Activated T-helper 1 cell treated with anti-CD3 and anti-CD28 coated beads, Interleukin-2, amount 50 U/mL, for 16 hours (primary cell): ENCODE measurements at places on chromosomes 2 and 18.

GRCh38 chr2:120641366-120641771 lies 94.3 kb upstream of the GLI2 start:
- no peak for DNase-seq

- DNase-seq, result no peak
Measured at GRCh38 chr2:122191331-122191730, 435.9 kb downstream of the TSN start.

DNA sequence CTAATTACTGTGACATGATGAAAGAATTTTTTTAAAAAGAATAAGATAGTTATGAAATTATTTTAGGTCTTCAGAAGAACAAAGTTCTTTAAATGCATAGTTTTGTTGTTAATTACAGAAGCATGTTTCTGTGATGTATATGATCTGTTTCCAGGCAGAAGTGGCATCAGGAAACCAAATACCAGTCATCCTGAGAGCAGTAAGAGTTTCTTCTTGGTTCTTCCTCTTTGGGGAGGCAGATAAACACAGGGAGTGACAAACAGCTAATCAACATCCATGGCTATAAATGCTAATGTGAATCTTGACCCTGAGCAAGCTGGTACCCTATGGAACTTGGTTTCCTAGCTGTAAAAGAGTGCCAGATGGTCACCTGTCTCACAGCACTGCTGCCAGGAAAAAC lies 29.2 kb downstream of the WIPF1 start:
- no peak for DNase-seq

DNA sequence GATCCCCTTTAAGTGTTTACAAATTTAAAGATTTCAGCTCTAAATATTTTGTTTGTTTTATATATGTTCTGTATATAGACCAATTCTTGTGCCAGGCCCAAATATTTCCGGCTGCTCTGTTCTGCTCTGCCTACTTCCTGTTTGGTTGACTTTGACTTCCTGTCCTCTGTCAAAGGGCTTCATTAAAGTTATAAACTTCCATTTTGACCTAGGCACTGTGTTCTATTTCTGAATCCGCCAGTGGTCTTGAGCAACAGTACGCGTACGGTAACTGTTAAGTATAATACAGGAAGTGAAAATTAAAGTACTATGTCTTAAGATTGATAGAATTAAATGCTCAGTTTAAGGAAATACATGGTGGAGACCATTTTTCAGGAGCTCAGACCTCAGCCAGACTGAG lies 13.5 kb upstream of the REL start:
- DNase-seq, result no peak

DNA sequence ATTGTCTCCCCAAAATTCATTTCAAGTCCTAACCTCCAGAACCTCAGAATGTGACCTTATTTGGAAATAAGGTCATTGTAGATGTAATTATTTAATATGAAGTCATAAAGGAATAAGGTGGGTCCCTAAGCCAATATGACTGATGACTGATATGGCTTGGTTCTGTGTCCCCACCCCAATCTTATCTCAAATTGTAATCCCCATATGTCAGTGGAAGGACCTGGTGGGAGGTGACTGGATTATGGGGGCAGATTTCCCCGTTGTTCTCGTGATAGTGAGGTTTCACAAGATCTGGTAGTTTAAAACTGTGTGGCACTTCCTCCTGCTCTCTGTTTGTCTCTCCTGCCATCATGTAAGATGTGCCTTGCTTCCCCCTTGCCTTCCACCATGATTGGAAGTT lies 43.0 kb upstream of the BCL11A start:
- no peak for DNase-seq

DNA sequence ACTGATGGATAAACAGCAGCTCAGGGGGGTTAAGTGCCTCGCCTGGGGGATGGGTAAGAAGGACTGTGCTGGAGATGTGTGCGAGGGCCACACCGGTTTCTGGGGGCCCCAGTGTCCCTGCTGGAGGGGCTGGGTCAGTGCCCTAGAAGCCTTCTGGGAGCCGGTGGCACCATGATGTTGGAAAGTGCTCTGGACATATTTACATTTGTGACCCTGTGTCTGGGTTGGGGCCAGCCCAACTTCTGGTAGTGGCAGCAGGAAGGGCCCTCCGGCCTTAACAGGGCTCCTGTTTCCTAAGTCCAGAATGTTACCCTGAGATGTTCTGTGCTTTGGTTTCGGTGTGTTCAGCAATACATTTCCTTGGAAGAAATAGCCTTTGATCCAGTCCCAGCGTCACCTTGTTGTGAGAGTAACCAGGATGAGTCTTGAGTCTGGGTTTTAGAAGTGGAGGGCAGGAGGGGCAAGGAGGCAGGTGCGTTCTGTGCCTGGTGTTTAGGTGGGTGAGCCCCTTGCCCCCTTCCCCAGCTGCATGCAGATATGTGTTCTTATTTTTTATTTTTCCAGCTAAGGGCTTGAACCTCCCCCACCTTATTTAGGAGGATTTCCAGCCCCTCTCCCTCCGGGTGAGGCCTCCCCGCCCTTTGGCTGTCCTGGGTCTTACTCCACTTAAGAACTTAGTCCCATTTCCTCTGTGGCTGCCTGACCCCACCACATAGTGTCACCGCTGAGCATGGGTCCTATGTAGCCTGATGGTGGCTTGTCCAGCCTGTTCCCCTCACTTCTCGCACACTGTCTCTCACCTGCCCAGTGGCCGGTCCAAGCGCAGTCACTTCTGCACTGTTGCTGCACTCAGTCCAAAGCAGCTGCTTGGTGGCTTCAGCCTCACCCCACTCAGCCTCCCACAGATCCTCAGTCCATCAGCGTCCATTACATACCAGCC lies 132.7 kb upstream of the HS6ST1 start:
- no peak for DNase-seq

DNA sequence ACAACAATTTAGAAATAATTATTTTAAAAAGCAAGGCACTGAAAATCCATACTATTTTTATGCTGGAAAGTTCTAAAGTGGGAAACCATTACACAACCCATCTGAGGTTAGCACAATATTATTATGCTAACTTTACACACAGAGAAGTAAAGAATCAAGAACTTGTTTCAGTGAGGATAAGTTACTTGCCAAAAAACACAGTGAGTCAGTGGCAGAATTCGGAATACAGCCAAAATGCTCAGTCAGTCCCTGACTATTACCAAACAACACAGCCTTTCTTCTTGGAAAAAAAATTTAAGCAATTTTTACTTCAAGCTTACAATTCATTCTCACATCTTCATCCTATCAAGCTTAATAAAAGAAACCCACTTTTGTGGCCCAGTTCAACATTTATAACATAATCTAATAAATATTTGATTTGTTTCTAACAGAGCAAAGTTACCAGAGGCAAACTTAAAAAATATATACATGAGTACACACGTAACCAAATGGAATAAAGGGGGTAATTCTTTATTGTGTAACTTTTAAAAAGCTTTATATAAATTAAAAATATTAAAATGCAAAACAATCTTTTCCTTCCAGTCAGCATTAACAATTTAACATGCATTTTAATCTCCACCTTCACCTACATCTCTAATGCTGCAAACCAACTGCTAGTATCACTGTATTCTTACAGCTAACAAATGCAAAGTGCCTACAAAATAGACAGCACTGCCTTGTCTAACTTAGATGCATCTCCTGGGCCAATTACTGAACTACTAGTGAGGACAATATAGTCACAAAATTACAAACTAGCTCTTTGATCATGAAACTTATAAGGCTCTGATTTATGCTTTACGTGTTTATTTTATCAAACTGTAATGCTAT lies 55.2 kb downstream of the CCDC88A start:
- no peak for DNase-seq

GRCh38 chr2:17608251-17608650 lies 67.8 kb downstream of the VSNL1 start:
- DNase-seq, result no peak

GRCh38 chr2:20192781-20193180 lies 32.1 kb downstream of the SDC1 start:
- DNase-seq, result no peak

GRCh38 chr2:226446406-226447001 lies 353.1 kb downstream of the IRS1 start:
- no peak for DNase-seq

GRCh38 chr2:150626934-150627411 lies 139.5 kb upstream of the RND3 start:
- DNase-seq, result no peak

GRCh38 chr2:190443778-190444481 lies 35.8 kb downstream of the MFSD6 start:
- no peak for DNase-seq
